ENCODE measurements at places on chromosomes 12 and 14.

- DNase-seq, result no peak
These were observed 661 bp upstream of the RPS26 start for GRCh38 chr12:56040963-56041551.

- DNase-seq, result no peak
These were observed 24.5 kb downstream of the PPFIBP1 start for GRCh38 chr12:27548301-27549199.

DNA sequence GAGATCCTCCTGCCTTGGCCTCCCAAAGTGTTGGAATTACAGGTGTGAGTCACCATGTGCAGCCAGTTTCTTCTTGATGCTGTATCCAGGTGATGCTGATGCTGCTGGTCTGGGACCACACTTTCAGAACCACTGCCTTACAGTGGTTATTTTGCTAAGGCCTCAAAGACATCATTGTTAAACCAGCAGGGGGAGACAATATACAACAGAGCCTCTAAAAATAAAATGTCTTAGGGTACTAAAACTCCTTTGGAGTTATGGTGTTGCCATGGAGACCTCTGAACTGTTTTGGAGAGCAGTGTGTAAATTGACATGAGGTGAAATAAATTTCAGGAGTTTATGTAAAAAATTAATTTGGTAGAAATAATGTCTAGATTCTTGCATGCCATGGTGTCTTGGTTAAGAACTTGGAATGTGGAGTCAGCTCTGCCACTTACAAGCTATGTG lies 1.1 kb upstream of the ARG2 start:
- DNase-seq, result peak; percentile 90

- DNase-seq, result no peak
These were observed 29.7 kb downstream of the PRMT8 start for GRCh38 chr12:3520711-3521110.

GRCh38 chr12:18684430-18684829 lies 53.4 kb downstream of the PLCZ1 start:
- DNase-seq, result no peak

GRCh38 chr12:58757422-58757821 lies 162.9 kb downstream of the LRIG3 start:
- peak; percentile 91 for DNase-seq

- DNase-seq, result peak; percentile 83
These were observed 583 bp downstream of the CPNE8 start for GRCh38 chr12:38904537-38905479.

- DNase-seq, result no peak
These were observed 155.6 kb downstream of the DYRK2 start for GRCh38 chr12:67804168-67804567.

GRCh38 chr14:42732005-42732404 lies 1125.3 kb downstream of the LRFN5 start:
- DNase-seq, result no peak

- DNase-seq, result peak; percentile 33
These were observed 50.5 kb downstream of the KITLG start for GRCh38 chr12:88529531-88530488.

GRCh38 chr12:104966677-104967076 lies 8.6 kb upstream of the SLC41A2 start:
- DNase-seq, result no peak

Measured in dermis blood vessel endothelial cell (primary cell).